Activated T-cell treated with anti-CD3 and anti-CD28 coated beads for 1 hour (primary cell): ENCODE measurements at places on chromosomes 1 and 21.

GRCh38 chr1:2252423-2252822 is 24.3 kb downstream of the SKI start:
- DNase-seq: no peak

GRCh38 chr1:113686891-113687618 is 72.2 kb downstream of the PHTF1 start:
- no peak for DNase-seq

- DNase-seq: no peak
Observed at GRCh38 chr1:172278478-172278877, 142.0 kb upstream of the C1orf105 start.

DNA sequence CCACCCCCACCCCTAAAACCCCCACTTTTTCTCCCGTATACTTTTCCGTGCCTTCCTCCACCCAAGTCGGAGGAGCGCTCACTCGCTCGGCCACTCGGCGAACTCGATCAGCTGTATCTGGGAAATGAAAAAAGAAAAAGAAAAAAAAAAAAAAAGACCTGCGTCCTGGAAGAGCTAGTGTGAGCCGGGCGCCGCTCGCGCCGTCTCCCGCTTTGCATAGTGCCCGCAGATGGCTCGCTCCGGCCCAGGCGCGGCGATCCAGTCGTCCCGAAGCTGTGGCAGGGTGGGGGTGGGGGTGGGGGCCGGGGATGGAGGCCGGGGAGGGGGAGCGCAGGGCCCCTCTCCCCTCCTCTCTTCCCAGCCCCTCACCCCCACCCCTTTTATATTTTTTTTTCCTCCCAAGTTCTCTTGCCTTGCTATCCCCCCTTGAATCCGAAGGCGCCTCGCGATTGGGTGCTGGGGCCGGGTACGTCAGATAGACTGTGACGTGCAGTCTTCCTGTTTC is 299 bp upstream of the PROX1 start:
- DNase-seq: peak; percentile 23
